ENCODE measurements at places on chromosomes 11 and 22. TPM values are rescaled to one million over a fixed set of nuclear protein-coding genes. Genes with fewer than 3 reads are reported as not detected.

Gene VSIG2
- not detected for polyA plus RNA-seq

Gene ART5
- not detected for polyA plus RNA-seq

Gene OR52N2
- polyA plus RNA-seq = not detected

Gene TOMM22
- polyA plus RNA-seq = 71.4 TPM

Gene RIC3
- polyA plus RNA-seq = 0.17 TPM

Gene LDHAL6A
- polyA plus RNA-seq = not detected

Gene PLET1
- polyA plus RNA-seq = not detected

Gene BCR
- 0.97 TPM for polyA plus RNA-seq

Gene TTC36
- polyA plus RNA-seq = not detected

Gene OR5P2
- polyA plus RNA-seq = not detected

Gene SLC25A18
- polyA plus RNA-seq = 0.11 TPM

Gene DGCR6
- polyA plus RNA-seq = 4.2 TPM

Gene MRGPRD
- not detected for polyA plus RNA-seq

Gene TRIM6
- 0.18 TPM for polyA plus RNA-seq

Gene TIGD3
- polyA plus RNA-seq = 2.8 TPM

Gene KCNJ5
- polyA plus RNA-seq = 0.03 TPM

Gene C11orf91
- polyA plus RNA-seq = not detected

GRCh38 chr11:117327567-117328374 lies at the start of gene CEP164:
Gene CEP164, plus strand, starts transcription at chr11:117327854. Its CDS starts 10,733 bp downstream, at chr11:117338587.
- peak; percentile 92 for DNase-seq

GRCh38 chr22:35380013-35380412 lies 883 bp upstream of the HMOX1 start:
- DNase-seq = no peak

GRCh38 chr11:123168241-123168640 lies 26.8 kb downstream of the CLMP start:
- DNase-seq = no peak

GRCh38 chr22:20509344-20510047 lies 2.1 kb downstream of the MED15 start:
- peak; percentile 95 for DNase-seq

DNA sequence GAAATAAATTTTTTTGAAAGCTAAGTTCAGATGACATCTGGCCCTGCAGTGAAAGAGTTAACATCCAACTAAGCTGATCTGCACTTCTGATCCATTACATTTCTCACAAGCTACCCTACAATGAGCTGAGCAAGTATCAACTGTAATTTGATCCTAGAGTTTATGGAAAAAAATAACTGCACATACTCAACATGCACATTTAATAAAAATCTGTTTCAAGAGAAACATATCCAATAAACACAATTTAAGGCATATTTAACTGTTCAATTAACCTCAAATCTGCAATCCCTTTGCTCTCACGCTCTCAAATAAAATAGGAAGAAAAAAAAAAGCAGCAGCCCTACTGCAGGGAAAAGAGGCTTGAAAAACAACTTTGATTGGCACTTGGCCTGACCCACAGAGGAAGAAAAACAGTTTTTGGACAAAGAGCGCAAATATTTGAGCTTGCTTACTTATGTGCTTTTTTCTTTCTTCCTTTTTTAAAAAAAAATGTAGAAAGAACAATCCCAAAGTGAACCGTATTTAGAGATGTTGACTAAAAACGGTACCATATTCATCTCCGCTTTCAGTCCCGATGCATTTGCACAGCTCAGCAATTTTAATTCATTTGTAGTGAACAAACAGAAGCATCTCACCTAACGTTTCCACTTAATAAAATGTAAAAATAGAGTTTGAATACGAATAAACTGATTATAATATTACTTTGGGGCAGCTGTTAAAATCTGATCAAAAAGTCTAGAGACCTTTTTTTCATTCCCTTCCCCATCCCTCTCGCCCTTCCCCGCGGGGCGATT lies 1.6 kb downstream of the SESN3 start:
- no peak for DNase-seq

- DNase-seq = no peak
Measured at GRCh38 chr11:4065086-4065485, 29.5 kb upstream of the RRM1 start.

- DNase-seq = no peak
Measured at GRCh38 chr11:70468256-70469195, 70.2 kb downstream of the CTTN start.

- DNase-seq = no peak
Measured at GRCh38 chr22:20782596-20783299, 8.8 kb downstream of the SERPIND1 start.

- DNase-seq = no peak
Measured at GRCh38 chr11:19422276-19422675, 181.5 kb upstream of the E2F8 start.

- no peak for DNase-seq
Measured at GRCh38 chr11:69817265-69818230, 1.7 kb downstream of the FGF3 start.

GRCh38 chr11:12102588-12103410 lies 7.6 kb upstream of the MICAL2 start:
- no peak for DNase-seq

DNA sequence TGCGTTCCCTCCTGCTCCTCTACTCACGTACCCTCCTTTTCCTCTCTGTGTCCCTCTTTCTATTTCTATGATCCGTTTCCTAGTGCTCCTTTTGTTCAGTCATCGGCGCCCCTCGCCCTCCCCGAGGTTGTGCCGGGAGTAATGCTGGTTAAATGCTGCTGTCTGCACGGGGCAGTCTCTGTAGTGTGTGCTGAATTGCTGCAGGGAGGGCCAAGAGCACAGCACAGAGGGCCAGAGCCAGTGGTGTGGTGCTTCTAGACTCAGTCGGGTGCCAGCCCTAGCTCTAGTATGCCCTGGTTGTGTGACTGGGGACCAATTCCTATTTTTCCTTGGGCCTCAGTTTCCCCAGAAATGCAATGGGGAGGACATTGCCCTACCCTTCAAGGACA lies 98.3 kb downstream of the PKNOX2 start:
- DNase-seq = no peak

GRCh38 chr22:22423681-22424080 lies 84.9 kb downstream of the ZNF280B start:
- DNase-seq = no peak

DNA sequence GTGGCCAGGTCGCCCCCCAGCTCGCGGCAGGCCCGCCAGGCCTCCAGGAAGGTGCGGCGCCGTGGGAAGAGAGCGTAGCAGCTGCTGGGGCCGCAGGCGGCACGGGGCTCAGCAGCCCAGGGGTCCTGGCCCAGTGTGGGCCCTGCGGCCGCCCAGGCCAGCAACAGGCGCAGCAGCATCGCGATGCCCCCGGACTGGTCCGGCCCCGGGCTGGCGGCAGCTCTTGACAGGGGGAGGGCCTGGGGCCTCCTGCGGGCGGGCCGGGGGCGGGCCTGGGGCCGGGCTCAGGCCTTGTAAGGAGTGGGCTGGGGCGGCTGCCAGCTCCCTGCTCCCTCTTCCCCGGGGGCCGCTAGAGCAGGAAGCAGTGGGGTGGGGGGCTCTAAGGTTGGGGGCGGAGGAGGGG lies at the start of gene CD248:
CD248 (minus strand) TSS at position 196 of the 403 bp plus-strand sequence; CDS start at position 179, 17 bp downstream.
- DNase-seq = no peak

DNA sequence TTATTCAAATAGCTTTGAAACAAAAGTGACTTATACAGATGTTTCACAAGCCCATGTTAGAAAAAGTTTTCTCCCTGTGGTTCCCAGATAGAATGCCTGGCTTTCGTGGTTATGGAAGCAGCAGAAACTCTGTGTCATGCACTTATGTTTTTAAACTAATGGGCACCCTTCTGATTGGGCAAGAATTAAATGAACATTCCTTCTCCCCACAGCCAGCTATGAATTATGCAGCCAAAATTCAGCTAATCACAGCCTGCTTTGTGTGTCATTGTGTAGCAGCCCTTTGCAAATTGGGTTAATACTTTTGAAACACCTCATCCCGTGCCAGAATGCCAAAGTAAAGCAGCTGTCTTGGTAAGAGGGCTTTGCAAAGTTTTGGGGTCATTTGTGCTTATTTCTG lies 46.9 kb downstream of the PANX1 start:
- DNase-seq = no peak

DNA sequence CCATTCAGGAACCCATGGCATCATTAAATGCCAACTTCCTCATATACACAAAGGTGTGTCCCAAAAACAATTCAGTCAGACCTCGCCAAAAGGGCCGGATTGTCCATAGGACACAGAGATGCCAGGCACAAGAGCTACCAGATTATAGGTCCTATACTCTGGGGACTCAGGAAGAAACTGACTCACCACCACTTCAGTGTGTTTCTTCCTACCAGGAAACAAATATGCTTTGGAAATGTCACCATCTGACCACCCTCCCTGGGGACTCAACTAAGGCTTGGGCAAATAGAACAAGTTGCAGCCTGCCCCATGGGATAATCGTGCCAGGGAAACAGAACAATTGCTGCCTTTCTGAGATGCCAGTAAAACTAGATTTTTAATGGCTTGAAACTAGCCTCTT lies 11.7 kb downstream of the POU2AF3 start:
- DNase-seq = no peak

DNA sequence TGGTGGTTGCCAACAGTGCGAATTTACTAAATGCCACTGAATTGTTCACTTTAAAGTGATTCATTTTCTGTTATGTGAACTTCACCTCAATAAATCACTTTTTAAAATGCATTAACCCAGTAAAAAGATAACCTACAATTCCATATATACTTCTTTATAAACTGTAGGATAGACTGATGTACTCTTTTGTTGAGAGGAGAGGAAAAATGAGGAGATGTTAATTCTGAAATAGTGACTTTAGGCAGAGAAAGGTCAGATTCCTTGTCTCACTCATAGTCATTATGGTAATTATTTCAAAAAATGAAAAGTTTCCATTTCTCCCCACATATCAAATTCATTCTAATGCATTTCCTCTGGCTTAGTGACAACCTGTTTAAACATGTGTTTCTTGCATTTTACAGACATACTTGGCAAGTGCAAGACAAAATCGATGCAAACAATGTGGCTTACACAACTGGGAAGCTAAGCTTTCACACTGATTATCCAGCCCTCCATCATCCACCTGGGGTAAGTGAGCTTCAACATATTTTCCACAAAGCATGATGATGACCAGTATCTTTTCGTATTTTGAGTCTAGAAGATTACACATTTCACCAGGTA lies 74.5 kb downstream of the BBOX1 start:
- DNase-seq = no peak

DNA sequence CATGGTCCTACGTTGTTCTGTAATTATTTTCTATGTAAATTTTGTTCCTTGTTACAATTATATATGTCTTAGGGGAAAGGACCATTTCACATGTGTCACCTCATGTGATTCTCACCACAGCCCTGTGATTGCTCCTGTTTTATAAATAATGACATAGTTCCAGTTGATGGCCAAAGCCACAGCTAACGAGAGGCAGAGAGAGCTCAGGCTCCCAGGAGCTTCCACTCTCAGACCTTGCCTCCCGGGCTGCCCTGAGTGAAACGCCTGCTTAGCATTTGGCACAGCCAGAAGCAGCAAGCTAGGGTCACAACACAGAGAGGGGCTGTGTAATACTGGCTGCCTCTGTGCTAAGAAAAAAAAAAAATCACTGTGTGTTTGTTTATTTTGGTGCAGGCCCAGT lies 5.9 kb downstream of the TMEM121B start:
- peak; percentile 12 for DNase-seq

GRCh38 chr11:65301491-65302329 lies 13.0 kb upstream of the CDC42EP2 start:
- DNase-seq = no peak

- DNase-seq = peak; percentile 33
Measured at GRCh38 chr11:36509201-36509639, 852 bp downstream of the TRAF6 start.

DNA sequence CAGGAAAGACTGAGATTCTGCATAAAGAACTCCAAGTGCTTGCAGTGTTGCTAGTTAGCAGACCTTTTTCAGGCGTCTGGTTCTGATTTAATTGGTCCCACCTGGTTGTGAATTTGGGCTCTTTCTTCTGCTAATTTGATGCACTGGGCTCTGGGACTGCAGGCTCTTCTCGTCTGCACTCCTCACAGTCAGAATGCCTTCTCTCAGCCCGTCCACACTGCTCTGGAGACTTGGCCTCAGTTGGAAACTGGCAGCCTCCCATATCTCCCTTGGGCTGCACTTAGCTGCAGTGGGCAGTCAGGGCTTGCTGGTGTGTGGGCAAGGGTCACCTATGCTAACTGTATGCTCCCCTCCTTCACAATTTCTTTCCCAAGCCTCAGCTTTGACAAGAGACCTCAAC lies 1.5 kb downstream of the TRIM6 start:
- no peak for DNase-seq

- no peak for DNase-seq
Measured at GRCh38 chr11:31096191-31096805, 273.2 kb downstream of the DCDC1 start.

- no peak for DNase-seq
Measured at GRCh38 chr11:34964610-34965331, 48.4 kb downstream of the PDHX start.

GRCh38 chr22:24185001-24185500 lies 3.8 kb downstream of the SUSD2 start:
- DNase-seq = no peak

DNA sequence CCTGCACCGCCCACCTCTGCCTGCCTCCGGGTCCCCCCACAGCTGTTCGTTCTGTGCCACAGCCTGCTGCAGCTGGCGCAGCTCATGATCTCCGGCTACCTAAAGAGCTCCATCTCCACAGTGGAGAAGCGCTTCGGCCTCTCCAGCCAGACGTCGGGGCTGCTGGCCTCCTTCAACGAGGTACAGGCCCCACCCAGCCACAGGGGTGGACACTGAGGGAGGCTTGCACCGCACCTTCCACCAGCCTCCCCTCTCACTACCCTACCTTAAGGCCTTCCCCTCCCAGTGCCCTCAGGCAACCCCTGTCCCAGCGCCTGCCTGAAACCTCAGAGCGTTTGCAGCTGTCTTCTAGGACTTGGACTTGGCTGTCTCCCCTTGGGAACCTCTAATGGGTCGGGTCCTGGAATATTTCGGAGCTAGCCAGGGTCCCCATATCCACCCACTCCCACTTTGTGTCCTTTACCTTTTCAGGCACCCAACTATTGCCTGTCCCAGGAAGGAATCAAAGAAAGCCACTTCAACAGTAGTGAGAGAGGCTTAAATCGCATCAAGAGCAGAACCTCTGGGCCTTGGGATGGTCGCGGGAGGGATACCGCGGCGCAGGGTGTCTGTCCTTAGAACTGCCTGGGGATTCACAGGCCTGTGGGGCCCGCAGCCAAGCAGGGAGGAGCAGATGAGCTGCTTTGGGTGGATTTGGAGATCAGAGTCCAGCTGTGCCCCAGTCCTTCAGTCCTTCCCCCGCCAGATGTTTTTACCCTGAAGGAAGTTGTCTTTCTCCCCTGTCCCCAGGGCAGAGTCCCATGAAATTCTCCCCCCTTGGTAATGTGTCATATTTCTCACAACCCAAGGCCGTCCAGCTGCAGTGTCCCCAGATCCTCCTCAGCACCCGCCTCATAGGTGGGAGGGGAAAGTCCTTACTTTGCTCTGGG lies 13.3 kb downstream of the SLCO2B1 start:
- no peak for DNase-seq

DNA sequence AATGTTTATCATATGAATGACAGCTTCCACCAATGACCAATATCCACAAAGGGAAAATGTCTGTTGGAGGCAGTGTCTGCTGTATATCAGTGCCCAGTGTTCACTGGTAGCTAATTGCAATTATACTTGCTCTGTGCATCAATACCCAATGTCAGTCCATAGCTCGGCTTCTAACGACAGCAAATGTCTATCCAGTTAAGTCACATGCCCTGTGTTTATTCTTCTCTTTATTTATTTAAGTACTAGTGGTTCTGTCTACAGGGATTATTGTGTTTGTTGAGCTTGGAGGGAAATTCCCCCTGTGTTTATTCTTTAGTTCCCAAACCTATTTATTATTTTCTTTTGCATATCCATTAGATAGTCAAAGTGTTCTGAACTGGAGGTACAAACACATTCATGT lies 18.6 kb downstream of the TSKU start:
- no peak for DNase-seq

All from CD14-positive monocyte (primary cell).